ENCODE measurements at places on chromosomes 16 and 17. TPM values are rescaled to one million over a fixed set of nuclear protein-coding genes. Genes with fewer than 3 reads are reported as not detected.

- ATAC-seq = no peak
These were observed 931.6 kb upstream of the GOT2 start for GRCh38 chr16:59665618-59666220.

Gene TLCD2
- total RNA-seq = 10.9 TPM

- no peak for ATAC-seq
These were observed 78.3 kb downstream of the SOCS1 start for GRCh38 chr16:11177578-11178160.

GRCh38 chr17:50208611-50209061, 7.2 kb upstream of the COL1A1 start:
- ATAC-seq = no peak

DNA sequence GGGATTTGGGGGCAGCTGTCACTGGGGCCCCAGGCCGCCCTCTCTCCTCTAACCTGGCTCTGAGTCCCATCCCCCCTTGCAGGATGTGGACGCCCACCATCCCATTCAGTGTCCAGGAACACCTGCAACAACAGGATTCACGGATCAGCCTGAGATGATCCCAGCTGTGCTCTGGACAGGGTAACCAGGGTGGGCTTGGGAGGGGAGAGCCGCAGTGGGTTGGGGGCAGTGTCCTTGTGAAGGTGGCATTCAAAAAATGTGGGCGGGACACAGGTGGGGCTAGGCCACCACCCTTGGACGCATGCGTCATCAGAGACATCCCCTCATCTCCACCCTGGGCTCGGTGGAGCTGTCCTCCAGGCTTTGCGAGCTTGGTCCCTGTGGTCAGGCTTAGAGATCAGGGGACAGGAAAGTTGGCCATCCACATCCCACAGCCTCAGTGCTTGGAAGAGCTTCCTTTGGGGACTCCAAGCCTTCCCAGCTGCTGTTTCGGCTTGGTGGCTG, 19.1 kb downstream of the DEXI start:
- ATAC-seq = no peak

DNA sequence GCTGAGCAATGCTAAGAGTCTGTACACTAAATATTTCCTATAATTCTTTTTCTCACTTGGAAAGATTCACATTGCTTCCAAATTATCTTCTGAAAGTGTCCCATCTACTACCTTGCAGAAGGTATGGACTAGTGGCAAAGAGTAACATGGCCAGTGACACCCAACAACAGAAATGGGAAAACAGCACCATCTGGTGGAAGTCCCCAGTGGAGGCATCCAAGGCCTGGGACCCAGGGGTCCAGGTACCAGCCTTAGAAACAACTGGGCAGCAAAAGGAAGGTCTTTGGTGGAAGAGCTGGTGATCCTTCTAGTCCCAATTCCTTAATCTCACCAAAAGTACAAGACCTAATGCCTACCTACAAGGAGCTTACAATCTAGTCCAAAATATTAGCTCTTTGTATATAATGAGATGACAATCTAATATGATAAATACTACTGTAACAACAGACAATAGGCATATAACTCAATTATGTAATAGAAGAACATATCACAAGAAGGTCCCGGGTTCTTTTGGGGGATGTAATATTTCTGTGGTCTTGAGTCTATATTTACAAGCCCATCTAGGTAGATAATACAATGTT, 55.3 kb downstream of the SKAP1 start:
- ATAC-seq = peak; percentile 65

DNA sequence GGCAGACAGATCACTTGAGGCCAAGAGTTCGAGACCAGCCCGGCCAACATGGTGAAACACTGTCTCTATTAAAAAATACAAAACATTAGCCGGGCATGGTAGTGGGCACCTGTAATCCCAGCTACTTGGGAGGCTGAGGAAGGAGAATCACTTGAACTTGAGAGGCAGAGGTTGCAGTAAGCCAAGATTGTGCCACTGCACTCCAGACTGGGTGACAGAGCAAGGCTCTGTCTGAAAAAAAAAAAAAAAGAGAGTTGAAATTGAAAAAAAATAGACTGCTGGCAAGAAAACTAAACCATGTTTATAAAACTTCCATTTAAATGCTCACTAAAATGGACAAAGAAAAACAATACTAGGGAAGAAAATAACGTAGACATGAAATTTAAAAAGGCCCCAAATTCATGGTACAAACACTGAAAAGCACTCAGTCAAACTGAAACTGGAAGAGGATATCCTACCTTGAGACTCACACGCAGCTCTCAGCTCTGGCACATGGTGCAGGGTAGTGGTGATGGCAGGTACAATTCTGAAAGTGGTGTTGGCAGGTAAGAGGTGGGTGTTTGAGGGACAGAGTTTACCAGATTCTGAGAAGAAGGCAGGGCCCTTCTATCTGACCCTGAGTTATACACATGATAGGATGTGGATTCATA, 19.3 kb downstream of the CNTROB start:
- peak; percentile 39 for ATAC-seq

GRCh38 chr17:6506679-6507231, 49.6 kb downstream of the PITPNM3 start:
- peak; percentile 93 for ATAC-seq

Gene ANKRD40CL
- not detected for total RNA-seq

- no peak for ATAC-seq
These were observed 1.9 kb upstream of the MTSS2 start for GRCh38 chr16:70687671-70688245.

DNA sequence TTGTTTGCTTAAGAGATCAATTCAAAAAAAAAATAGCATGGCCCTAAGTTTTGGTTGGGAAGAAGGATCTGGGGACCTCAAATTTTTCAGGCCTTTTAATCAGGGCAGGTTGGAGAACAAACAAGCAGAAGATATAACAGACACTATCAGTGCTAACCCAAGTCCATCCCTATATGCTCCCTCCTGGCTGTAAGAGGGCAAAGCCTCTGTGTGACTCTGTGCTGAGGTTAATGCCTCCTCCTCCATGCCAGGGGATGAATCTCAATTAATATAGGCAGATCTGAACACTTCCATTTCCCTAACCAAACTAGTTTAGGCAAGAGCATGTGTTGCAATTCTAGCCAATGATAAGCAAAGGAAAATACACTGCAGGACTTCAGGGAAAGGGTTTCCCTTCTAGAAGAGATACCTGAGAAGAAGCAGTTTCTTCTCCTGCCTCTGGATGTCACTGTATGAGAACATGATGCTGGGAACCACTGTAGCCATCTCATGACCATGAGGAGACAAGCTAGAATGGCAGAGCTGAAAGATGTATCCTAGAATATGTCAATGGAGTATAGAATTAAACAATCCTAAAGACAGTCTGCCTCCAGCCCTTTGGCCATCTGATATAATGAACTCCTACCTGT, 76.0 kb downstream of the CHD9NB start:
- peak; percentile 73 for ATAC-seq

GRCh38 chr17:68942389-68942788, 12.8 kb downstream of the ABCA8 start:
- no peak for ATAC-seq

Gene GPR179
- not detected for total RNA-seq

DNA sequence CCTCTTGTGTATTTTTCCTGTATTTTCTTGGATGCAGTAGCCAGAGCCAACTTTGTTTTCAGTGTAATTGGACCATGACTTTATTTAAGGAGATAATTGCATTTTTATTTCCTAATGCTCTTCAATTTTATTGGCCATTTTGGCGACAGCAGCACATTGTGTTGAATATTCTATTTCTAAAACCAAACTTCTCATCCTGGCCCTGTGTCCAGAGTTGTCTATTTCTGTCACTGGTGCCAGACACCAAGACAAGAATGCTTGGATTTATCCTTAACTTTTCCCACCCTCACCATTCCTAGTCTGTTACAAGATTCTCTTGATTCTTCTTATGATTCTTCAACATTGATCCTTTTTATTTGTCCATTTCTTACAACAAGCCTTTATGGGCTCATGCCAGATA, 37.1 kb downstream of the ARHGAP44 start:
- ATAC-seq = no peak

DNA sequence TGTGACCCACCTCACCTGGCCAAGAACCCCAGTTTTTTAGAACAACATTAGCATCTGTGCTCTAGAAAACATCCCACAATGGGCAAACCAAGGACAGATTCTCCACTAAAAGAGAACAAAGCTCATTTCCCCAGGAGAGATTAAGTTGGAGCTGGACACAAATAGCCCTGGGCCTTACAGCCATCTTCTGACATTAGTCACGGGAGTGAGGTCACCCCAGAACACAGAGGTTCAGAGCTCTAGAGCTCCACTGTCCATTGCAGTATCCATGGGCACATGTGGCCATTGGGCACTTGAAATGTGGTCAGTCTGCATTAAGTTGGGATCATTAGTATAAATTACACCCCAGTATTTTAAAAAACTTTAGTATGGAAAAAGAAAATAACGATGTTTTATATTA, 47.6 kb upstream of the RBBP6 start:
- ATAC-seq = peak; percentile 42

DNA sequence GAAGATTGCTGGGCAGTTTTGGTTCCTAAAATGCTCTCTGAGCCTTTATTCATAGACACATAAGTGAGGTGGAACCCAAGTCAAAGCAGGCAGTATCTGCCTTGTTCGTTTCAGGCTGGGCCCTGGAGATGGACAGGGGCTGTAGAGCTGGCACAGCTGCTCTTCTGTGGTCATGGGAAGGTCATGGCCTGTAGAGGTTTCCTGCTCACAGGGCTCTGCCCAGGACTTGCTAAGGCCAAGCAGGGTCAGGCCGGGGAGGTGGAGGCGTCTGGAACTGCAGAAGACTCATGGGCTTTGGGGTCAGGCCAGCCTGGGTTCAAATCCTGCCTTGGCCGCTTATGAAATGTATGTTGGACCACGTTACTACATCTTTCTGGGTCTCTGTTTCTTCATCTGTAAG, 50.2 kb downstream of the IRX5 start:
- no peak for ATAC-seq

- ATAC-seq = no peak
These were observed 5.7 kb downstream of the CCR7 start for GRCh38 chr17:40559564-40559916.

DNA sequence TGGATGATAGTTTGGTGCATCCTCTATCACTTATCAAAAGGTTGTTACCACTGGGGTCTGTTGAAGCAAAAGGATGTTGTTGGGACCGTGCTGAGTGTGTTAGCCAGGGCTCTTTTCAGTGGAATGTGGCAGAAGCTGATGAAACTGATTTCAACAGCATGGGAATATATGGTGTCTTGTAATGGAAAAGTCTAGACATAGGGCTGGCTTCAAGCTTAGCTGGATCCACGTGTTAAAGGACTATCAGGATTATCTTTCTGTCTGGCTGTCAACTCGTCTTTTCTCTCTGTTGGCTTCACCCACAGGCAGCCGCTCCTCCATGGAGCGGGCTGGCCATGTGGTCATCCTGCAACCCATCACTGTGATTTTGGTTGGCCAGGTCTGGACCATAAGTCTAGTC, 8.7 kb downstream of the SNX29 start:
- no peak for ATAC-seq

GRCh38 chr17:77184474-77184873, 43.7 kb downstream of the SEC14L1 start:
- no peak for ATAC-seq

DNA sequence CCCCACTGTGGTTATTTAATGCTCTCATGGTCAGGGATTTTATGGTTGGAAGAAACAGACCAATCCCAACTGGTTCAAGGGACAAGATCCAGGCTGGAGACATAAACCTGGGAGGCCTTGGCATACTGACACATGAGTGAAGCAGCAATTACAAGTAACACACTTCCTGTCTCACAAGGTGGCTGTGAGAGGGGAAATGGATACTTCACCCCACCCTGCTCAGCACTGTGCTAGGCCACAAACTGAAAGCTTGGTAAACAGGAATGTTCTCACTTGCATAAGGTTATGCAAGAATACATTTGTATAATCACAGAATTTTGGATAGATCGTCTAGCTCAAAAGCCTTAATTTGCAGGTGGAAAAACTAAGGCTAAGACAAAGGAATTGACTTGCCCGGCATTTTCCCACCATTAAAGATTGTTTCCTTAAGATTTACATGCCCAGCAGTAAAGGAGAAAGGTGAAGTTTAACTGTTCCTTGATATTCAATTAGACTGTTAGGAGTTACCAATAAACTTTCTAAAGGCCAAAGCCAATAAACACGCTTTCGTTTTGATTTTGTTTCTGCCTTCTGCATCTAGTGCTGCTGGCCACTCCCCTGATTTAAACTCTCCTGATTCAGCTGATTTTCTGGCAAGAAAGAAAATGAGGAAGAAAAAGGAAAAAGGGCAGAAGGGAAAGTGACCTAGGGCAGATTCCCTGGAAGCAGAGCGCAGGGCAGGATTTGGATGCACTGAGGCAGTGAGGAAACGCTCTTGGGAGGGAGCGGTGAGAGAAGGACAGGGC, 215.6 kb upstream of the CDH5 start:
- ATAC-seq = peak; percentile 62

Gene AIPL1
- not detected for total RNA-seq

Measured in esophagus mucosa (tissue), 1 donor.